ENCODE measurements at places on chromosomes 7 and 10. TPM values are rescaled to one million over a fixed set of nuclear protein-coding genes. Genes with fewer than 3 reads are reported as not detected.

Gene RGR
- polyA plus RNA-seq = not detected

Gene CTAGE4
- polyA plus RNA-seq = 1.4 TPM

Gene INPP5F
- polyA plus RNA-seq = 4.9 TPM

Gene VGF
- not detected for polyA plus RNA-seq

All from stomach (tissue), 19 donors.